ENCODE measurements at places on chromosomes 3 and 15. TPM values are rescaled to one million over a fixed set of nuclear protein-coding genes. Genes with fewer than 3 reads are reported as not detected.

NEO1 gene
- 4.1 TPM for total RNA-seq

HEMK1 gene
- total RNA-seq = 8.8 TPM

IL17RB gene
- not detected for total RNA-seq

ZMYND10 gene
- total RNA-seq = 5.2 TPM

ZCWPW2 gene
- 0.20 TPM for total RNA-seq

TEX9 gene
- 5.4 TPM for total RNA-seq

SLC22A14 gene
- total RNA-seq = 0.12 TPM

RPL29 gene
- 1,313 TPM for total RNA-seq

TYRO3 gene
- 13.8 TPM for total RNA-seq

CPNE9 gene
- total RNA-seq = not detected

GHSR gene
- not detected for total RNA-seq

Data from RPMI7951 (cell line).